Frontal cortex (tissue), 4 donors: ENCODE measurements at places on chromosomes 4 and X. TPM values are rescaled to one million over a fixed set of nuclear protein-coding genes. Genes with fewer than 3 reads are reported as not detected.

DNA sequence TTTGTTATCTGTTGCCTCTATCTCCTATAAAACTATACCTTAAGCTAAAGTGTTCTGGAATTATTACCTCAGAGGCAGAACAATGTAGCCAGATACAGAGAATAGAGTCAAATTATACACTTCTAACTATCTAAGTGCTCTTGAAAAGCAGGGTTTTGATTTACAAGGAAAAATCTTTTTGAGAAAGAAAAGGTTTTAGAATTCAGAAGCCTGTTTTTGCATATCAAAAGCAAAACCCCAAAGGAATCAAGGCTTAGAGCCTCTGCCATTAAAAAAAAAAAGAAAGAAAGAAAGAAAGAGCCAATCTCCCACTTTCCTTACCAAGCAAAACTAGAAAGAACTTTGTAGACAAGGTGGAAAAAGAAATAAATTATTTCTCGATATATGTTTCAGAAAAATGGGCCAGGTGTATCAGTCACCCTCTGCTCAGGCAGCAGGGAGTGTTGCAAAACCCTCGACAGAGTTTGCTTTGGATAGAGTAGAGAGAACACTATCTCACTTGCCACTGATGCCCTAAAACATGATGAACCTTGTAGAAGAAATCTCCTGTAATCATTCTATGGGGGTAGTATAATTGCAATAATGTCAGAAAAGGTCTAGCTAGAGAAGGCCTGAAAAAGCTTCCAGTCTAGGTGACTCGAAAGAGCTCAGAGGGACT lies 318.3 kb downstream of the PCDH10 start:
- no peak for DNase-seq

GRCh38 chr4:35975617-35976355 lies 268.5 kb downstream of the ARAP2 start:
- DNase-seq = no peak

GRCh38 chrX:143664302-143664701 lies 28.4 kb upstream of the SLITRK4 start:
- DNase-seq = no peak

TACR3 gene
- 2.4 TPM for total RNA-seq

FGFR3 gene
- 6.9 TPM for total RNA-seq

DNA sequence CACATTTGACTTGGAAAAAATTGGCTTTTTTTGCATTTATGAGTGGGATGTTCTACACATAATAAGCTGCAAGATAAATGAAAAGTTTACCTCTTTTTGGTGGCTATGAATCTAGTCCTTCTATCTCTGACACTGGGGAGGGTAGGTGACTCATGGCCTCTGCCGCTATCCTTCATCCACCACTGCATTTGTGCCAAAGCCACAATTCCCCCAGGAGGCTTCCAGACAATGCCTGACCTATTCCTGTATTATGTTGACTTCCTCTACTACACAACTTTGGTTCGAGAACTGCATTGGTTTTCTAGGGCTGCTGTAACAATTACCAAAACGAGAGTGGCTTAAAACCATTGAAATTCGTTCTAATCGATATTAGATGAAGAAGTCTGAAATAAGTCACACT lies 245.6 kb downstream of the TRAM1L1 start:
- no peak for DNase-seq

GRCh38 chr4:152996111-152996571 lies 60.0 kb downstream of the FHDC1 start:
- DNase-seq = no peak

- no peak for DNase-seq
Measured at GRCh38 chrX:10171249-10171648, 14.5 kb downstream of the CLCN4 start.

DNA sequence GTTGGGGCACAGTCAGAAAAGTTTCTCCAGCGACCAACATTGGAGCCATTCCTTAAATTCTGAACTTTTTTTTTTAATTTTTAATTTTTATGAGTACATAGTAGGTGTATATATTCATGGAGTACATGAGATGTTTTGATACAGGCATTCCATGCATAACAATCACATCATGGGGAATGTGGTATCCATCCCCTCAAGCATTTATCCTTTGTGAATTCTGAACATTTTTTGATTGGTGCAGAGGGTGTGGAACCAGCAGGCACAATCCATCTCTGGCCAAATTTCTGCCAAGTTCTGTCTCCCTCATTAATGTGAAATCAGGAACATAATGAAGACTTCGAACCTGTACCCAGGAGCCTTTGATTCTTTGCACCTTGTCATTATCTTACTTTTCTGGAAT lies 267.0 kb downstream of the FRMPD4 start:
- no peak for DNase-seq

DNA sequence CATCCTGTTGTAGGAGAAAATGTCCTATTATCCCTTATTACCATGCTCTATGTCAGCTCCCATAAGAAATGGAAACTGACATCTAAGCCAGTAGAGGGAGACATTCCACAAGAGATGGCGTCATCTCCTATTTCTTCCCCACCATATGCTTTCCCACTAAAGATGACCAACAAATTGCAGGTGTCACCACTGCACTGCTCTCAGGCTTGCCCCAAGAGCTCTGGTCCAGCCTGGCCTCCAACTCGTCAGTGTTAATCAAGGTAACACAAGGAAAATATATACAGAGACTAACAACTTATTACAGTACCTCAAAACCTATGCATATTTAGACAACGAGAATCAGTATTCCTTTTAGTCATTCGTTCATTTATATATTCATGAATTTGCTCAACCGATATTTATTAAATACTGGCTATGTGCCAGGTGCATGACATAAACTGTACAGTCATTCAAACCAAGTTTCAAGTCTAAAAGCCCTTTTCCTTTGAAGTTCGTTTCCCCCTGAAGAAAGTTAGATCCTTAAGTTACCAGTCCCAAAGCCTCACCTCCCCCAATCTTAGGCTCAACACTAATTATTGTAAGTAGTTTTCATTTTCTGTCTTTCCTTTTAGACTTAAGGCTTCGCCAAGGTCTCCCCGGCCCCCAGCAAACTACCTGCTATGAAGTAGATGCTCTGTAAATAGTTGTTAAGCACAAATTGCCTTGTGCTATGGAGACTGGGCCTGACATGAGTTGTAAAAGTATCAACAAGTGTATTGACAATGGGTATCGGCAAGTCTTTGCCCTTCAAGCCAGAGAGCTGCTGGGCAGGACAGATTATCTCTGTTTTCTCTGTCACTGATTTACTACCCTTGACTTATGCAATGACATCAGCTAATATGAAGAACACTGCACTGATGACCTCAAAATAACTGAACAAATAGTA lies 3.1 kb upstream of the FGB start:
- no peak for DNase-seq

DNA sequence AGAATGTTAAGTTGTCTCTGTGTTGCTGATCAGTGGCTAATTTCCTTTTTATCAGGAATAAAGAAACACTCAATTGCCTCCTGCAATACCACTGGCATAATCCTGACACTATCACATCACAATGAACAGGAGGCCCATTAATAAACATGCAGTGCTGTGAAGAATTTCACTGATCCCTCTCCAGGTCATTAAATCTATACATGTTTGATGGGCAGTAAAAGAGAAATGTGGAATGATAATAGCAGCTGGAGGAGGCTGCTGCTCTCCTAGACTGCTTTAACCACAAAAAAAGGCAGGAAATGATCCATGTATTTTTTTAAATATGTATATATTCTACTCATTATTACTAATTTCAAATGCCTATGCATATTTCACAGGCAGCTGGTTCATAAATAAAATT lies 202.1 kb downstream of the CENPC start:
- no peak for DNase-seq

DNA sequence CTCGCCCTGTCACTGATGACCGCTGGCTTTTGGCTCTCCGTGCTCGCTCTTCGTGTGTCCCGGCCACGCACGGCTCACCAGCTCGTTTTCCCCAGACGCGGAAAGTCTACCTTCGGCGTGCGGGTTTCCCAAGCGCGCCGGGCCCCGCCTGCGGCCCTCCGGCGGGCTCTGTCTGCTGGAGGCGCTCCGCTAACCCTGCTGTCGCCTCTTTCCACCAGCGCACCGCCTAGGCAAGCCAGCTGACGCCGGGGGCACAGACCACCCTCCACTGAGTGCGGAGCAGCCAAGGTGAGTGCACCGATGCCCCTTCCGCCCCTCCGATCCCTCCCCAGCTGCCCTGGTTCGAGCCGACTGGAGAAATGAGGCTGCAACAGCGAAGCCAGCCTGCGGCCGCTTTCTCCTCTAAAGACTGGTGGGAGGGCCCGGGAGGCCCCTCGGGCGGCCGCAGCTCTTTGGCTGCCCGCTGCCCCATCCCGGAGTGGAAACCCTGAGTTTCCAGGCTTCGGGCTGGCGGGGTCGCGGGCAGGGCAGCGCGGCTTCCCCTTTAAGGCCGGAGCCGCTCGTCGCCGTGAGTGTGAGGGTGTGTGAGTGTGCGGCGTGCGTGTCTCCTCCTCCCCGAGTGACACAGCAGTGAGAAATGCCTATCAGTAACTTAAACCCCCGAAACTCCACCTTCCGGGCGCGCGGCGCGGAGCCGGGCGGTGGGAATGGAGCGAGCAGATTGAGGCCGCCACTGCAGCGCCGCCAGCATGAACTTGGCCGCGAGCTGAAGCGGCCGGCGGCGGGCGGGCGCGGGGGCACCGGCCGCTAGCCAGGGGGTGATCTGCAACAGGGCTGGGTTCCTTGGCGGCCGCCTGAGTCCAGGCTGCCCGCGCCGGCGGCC lies at the start of gene MAMLD1:
TSS of gene MAMLD1 (plus strand) at position 719 of the 883 bp plus-strand sequence. CDS start 82,200 bp downstream, outside the sequence.
- DNase-seq = peak; percentile 41

- no peak for DNase-seq
Measured at GRCh38 chrX:46257451-46257879, 287.8 kb downstream of the ZNF674 start.

DNA sequence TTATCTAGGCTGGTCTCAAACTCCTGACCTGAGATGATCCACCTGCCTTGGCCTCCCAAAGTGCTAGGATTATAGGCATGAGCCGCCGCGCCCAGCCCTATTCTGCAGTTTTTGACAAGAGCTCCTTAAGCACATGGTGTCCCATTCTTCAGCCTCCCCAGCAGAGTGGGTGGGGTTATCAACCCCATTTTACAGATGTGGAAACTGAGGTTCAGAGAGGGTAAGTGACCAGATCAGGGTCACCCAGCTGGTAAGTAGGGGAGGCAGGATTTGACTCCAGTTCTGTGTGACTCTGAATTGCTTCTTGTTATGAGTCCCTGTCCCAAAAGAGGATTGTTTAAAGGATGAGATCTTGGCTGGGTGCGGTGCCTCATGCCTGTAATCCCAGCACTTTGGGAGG lies 14.5 kb downstream of the MAN2B2 start:
- no peak for DNase-seq

GRCh38 chr4:12612876-12613275 lies 871.3 kb downstream of the RAB28 start:
- DNase-seq = no peak

NXT2 gene
- 11.0 TPM for total RNA-seq

DNA sequence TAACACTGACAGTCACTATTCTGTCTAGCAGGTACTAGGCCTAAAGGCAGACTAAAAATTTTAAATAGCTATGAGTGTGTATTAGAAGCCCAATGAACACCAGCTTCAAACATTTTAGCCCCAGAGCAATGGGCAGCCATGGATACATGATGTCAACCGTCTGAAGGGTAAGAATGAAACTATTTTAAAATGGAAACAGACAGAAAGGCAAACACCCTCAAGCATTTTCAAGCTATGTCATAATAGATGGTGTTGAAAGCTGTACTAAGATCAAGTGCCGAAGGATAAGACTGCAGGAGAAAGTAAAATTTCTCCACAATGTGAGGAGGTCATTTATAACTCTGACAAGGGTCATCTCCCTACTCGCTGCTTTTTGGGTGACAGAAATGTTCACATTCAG lies 225.0 kb downstream of the COL25A1 start:
- no peak for DNase-seq

DNA sequence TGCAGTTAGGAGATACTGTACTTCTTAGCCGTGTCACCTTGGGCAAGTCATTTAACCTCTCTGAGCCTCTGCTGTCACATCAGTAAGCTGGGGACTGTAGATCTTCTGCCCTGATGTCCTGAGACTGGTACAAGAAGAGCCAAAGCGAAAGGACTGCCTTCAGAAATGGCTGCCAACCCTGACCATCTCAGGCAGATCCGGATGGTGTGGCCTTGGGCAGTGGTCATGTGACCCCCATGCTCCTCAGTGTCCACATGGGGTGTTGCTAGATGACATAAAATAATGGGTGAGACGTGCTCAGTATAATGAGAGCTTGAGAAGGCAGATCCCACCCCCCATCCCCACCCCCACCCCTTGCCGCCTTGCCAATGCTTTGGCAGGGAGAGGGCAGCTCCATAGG lies 60.4 kb upstream of the MTM1 start:
- no peak for DNase-seq

- no peak for DNase-seq
Measured at GRCh38 chr4:80294206-80294605, 27.7 kb downstream of the FGF5 start.

GRCh38 chr4:76105652-76106051 lies 31.1 kb downstream of the ART3 start:
- peak; percentile 10 for DNase-seq

TMEM131L gene
- total RNA-seq = 42.4 TPM

MSX1 gene
- total RNA-seq = 2.9 TPM

DNA sequence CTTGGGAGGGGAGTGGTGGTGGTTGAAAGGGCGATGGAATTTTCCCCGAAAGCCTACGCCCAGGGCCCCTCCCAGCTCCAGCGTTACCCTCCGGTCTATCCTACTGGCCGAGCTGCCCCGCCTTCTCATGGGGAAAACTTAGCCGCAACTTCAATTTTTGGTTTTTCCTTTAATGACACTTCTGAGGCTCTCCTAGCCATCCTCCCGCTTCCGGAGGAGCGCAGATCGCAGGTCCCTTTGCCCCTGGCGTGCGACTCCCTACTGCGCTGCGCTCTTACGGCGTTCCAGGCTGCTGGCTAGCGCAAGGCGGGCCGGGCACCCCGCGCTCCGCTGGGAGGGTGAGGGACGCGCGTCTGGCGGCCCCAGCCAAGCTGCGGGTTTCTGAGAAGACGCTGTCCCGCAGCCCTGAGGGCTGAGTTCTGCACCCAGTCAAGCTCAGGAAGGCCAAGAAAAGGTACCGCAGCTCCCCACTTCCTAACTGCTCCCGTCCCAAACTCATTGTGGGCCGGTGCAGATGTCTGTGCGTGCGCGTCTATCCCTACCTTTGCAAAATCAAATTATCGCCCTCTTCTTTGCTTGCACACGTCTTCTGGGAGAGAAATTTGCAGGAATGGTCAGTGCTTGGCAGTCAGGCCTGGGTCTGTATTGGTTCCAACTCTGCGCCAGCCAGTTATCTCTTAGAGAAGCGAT lies 533 bp downstream of the IL15 start:
- DNase-seq = no peak

APLN gene
- 2.4 TPM for total RNA-seq

GRCh38 chrX:23554304-23554703 lies 113.0 kb upstream of the PRDX4 start:
- peak; percentile 0 for DNase-seq

HSFX4 gene
- not detected for total RNA-seq

IBSP gene
- total RNA-seq = not detected
